ENCODE measurements at places on chromosomes 2 and 18. TPM values are rescaled to one million over a fixed set of nuclear protein-coding genes. Genes with fewer than 3 reads are reported as not detected.

TAF1B gene
- 5.7 TPM for polyA plus RNA-seq

FEV gene
- not detected for polyA plus RNA-seq

GALNT14 gene
- polyA plus RNA-seq, result 0.14 TPM

C2orf66 gene
- 0.03 TPM for polyA plus RNA-seq

DSC2 gene
- polyA plus RNA-seq, result 0.18 TPM

EVX2 gene
- not detected for polyA plus RNA-seq

TUBA4B gene
- not detected for polyA plus RNA-seq

SERPINB11 gene
- not detected for polyA plus RNA-seq

Data from psoas muscle (tissue), 8 donors.